ENCODE measurements at places on chromosomes 4 and X.

DNA sequence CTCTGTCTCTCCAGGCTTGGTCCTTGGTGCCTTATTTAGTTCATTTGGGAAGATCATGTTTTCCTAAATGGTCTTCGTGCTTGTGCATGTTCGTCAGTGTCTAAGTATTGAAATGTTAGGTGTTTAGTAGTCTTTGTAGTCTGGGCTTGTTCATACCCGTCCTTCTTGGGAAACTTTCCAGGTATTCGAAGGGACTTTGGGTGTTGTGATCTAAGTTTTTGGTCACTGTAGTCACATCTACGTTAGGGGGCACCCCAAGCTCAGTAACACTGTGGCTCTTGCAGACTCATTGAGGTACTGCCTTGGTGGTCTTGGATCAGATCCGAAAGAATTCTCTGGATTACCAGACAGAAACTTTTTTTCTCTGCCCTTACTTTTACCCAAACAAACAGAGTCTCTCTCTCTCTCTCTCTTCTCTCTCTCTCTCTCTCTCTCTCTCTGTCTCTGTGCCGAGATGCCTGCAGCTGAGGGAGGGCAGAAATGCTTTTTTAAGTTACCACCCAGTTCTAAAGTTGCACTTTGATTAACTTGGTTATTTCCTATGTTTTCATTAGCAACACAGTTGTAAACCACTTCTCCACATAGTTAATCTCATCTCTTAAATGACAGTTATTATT lies 67.6 kb upstream of the SLC7A3 start:
- no peak for DNase-seq

- DNase-seq = peak; percentile 80
These were observed 95.1 kb downstream of the AFAP1 start for GRCh38 chr4:7844594-7844991.

DNA sequence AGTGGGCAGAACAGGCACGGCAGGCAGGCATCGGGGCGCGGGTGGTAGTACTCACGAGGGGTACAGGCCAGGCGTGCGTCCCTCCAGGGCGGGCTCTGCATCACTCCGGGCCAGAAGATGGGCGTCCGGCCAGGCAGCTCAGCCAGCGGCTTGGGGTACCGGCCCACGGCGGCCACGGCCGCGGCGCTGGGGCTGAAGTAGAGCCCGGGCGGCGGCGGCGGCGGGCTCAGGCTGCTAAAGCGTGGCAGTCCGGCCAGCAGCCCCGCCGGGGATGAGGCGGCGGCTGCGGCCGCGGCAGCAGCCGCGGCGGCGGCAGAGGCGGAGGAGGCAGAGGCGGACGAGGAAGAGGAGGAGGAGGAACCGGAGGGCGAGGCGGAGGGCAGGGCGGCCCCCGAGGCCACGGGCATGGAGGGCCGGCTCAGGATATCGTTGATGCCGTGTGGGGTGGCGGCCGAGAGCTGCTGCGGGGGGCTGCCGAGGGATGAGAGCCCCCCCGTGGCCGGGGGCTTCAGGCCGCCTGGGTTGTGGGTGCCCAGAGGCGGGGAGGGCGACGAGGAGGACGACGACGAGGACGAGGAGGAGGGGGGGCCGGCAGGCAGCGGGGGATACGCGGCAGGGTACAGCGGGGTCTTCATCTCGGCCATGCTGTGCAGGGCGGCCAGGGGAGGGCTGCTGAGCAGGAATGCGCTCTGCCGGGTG lies 1.4 kb downstream of the NKX6-1 start:
- no peak for DNase-seq

GRCh38 chr4:154329268-154329868 lies 162.2 kb downstream of the DCHS2 start:
- no peak for DNase-seq

- DNase-seq = no peak
These were observed 91.1 kb upstream of the MAOA start for GRCh38 chrX:43564953-43565352.

DNA sequence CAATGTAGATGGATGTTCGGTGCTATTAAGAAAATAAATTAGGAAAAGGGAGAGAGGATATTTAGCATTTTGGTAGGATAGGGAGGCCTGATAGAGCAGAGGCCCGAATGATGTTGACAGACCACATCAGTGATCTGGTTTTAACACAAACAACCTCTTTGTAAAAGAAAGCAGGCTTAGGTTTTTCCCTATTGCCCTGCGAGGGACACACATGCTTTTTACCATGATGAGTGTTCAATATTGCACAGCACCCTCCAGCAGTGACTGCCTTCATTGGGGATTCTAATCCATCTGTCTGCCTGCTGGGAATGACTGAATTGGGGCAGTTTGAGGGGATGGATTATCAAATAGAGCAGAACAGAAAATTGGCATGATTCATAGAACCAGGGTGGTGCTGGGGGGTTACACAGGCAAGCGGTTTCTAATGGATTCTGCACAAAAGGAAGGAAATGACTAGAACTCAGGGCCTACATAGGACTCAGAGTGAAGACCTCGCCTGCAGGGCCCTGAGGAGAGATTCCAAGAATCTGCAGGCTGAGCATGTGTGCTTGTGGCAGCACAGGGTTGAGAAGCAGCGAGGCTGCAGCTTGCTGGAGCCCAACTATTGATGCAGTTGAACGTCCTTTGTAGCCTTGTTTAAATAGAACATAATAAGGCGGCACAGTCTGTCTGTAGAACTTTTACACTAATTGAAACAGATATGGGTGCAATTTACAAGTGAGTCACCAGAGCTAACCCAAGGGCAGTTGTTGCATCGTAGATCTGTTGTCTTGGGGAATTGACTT lies 58.0 kb downstream of the RHOH start:
- no peak for DNase-seq

DNA sequence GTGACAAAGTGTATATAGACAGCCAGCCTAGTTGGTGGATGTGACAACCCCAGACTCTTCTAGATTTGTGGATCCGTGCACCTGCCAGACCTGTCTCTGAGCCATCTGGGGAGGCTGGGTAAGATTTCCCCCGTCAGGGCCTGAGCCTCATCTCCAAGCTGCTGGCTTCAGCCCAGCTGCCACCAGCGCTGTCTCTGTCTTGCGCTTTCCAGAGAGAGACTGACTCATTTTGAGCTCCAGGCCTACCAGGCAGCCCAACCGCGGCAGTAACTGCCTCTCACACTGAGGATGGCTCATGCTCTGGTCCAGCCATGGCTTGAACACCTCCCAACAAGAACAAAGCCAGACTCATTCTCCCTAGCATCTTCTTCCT lies 26.4 kb downstream of the NOP14 start:
- DNase-seq = no peak

GRCh38 chr4:99917575-99917974 lies 23.3 kb upstream of the LAMTOR3 start:
- no peak for DNase-seq

Data from hepatic stellate cell (primary cell).